ENCODE measurements at places on chromosomes 5 and 9. TPM values are rescaled to one million over a fixed set of nuclear protein-coding genes. Genes with fewer than 3 reads are reported as not detected.

DNA sequence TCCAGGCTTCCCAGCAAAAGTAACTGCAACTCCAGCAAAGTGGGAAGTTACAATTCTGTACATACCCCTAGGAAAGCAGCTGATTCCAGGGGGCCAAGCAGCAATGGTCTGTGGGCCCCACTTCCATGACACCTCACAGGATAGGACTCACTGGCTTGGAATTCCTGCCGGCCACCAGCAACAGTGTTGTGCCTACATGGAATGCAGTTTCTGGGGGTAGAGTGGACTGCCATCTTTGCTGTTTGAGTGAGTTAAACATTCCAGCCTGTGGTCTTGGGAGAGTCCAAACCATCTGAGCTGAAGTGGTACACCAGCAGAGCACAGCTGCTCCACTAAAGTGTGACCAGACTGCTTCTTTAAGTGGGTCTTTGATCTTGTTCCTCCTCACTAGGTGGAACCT, 13.4 kb upstream of the FBN2 start:
- no peak for DNase-seq

DNA sequence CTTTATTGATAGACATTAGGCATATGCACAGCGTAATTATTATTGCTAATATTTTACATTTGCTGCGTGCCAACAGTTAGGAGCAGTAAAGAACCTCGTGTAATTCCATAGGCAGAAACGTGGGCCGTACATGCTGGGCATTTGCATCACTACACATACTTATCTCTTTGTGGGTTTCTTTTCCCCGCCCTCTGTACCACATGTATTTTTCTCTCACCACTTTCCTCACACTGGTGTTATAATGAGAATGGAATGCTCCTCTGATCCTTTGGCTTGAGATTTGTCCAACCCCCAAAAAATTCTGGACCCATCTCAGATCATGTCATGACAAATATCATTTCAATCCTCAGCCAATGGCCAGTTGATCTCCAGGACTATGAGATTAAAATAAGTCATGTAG, 1952.6 kb upstream of the WWC1 start:
- DNase-seq, result no peak

GRCh38 chr9:122221183-122221811, 7.5 kb downstream of the LHX6 start:
- no peak for DNase-seq

GRCh38 chr9:36149197-36149596, 12.7 kb downstream of the GLIPR2 start:
- DNase-seq, result no peak

DNA sequence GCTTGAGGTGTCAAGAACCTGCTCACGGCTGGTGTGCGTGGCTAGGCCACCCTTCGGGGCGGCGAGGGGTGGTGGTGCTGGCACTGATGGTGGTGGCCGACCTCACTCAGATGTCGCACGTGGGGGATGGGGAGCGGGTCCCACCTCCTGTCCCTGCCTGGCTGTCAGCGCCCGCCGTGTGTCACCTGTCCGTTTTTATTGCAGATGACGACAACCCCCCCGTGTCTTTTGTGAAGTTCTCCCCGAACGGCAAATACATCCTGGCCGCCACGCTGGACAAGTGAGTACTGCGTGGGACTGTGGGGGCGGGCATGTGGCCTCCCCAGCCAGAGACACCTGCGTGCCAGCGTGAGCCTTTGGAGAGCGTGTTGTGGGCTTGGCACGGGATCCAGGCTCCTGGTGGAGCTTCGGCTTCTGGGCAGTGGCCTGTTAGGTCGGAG, 10.1 kb downstream of the RNU6ATAC start:
- DNase-seq, result no peak

DNA sequence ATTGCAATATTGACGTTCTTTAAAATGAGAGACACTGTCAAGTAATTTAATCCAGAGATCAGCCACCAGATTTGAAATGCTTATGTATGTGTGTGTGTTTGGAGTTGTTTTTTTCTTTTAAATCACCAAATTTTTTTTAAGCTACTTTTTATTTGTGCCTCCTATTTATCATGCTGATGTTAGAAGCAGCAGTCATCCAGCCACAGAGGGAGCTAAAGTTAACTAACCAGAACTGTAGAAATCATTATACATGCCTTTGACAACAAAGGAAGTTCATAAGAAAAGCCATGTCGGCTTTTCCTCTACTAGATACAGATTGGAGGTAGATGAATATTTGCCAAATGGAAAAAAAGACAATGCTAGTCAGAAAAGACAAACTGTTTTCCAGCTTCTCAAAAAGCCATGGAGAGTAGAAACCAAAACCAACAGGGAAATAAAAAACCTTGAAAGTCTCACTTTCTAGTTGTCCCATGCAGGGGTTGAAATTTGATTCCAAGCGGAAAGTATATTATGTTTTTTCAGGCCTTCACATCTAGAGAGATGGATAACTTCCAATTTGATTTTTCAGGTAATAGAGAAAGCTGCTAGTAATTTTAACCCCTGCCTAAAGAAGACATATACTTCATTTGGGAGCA, 4.5 kb downstream of the PURA start:
- DNase-seq, result no peak

DNA sequence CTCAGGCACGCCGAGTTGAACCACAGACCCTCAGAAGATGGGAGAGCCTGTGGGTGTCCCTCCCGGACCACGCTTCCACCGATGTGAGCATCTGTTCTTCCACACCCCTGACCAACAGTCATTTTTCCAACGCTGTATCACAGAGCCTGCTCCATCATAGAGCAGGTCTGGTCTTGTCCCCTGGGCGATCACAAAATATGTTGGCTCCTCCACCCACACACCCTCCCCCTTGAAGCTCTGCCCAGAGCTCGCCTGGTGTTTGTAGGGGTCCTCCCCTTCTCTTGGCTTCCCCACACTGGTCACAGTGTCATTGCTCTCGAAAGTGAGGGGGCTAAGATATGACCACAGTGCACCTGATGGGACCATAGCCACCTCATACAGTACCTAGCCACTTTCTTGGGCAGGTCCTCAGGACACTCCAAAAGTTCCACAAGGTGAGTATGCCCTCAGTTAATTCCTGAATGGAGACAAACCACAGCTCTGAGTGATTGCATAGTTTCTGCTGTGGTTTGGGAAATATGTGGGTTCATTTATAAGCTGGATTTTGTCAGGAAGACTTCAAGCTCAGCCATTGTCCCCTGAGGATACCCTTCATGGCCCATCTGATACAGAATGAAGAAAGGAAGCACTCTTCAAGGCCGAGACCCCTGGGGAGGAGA, 3.5 kb upstream of the ZNF618 start:
- no peak for DNase-seq

DNA sequence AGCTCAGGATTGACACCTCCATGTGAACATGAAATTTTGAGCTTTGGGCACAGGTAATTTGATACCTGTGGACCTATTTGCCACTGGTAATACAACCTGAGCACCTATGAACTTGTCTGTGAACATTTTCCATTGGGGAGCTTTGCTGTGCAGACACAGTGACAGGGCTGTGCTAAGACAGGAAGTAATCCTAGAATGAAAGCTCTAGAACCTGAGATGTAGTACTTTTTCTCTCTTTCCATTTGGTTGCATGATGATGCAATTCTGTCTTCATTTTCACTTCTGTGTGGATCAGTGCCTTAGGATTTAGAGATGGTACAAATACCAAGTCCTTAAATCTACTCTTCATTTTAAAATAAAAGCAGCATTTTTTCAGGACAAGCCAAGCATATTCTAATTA, 216.9 kb downstream of the NR3C1 start:
- no peak for DNase-seq

The SLC36A1 gene
- 21.2 TPM for polyA plus RNA-seq

DNA sequence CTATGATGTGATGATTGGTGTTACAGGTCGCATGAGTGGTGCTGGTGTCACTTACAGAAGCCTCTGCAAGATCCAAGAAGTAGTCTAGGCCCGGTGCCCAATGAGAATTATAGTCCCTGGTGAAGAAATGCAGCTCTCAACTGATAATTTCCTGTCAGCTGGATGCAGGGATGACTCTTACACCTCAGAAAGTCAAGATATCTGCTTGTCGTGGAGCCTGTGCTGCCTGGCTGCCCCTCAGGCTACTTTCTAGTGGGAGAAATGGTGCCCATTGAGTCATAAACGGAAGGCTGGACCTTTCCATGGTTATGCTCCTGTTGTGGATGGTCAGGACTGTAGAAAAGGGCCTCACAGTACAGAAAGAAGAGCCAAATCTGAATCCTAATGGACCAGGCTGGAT, 46.8 kb upstream of the NXNL2 start:
- no peak for DNase-seq

DNA sequence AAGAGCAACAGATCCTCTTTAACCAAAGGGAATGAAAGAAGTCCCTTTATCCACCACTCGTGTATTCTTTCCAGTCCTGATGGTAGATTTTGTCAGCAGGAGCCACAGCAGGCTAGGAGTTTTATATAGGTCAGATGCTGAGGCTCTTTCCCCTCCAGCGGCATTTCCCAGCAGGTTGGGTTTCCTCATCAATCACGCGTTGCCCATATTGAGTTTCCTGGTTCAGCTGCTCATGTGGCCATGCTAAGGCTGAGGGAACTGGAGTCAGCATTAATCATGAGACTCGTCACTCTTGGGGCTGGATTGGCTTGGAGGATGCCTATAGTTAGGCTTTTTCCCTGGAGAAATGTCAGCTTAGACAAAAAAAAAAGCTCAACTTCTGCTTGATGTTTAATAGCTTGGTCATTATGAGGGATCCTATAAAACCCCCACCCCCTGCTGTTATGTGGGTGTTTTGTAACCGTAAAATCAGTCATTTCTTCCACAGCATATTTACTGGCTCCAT, 193.4 kb upstream of the GAS1 start:
- no peak for DNase-seq

Data from BJ (cell line).